Lung microvascular endothelial cell (primary cell): ENCODE measurements at places on chromosomes 1 and 21. TPM values are rescaled to one million over a fixed set of nuclear protein-coding genes. Genes with fewer than 3 reads are reported as not detected.

The SPRR1A gene
- total RNA-seq: not detected in 2 replicates

The LEMD1 gene
- total RNA-seq: not detected in 2 replicates

DNA sequence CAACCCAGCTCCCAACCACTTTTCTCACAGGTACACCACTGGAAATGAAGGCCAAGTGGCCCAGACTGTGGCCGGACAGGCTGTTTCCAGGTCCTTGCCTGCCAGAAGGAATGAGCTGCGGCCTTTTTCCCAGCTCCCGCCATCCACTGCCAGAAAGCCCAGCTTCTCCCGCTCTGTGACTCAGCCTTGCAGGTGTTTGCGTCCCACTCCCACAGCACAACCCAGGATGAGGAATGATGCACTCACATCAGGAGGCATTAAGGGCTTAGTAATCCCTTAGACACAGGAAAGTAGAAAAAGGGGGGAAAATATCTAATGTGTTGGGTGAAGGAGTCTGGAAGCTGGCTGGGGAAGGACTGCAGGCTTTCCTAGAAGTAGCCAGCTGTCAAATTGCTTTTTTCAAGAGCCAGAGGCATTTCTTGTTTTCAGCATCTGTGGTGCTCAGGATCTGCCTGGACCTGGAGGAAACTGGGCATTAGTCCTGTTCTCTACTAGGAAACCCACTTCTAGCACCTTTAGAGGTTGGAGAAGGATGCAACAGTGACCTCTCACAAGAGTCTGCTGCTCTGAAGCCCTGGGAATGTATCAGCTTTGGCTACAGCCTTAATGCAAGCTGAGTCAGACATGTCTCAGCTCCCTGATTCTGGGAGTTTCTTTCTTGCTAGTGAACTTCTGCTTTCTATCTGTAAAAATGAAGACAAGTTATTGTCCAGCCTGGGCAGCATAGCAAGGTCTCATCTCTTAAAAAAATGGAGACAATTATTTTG, 13.2 kb upstream of the MAP1LC3C start:
- DNase-seq: no peak

- DNase-seq: peak; percentile 83
Observed at GRCh38 chr1:154423304-154423987, 18.3 kb downstream of the IL6R start.

DNA sequence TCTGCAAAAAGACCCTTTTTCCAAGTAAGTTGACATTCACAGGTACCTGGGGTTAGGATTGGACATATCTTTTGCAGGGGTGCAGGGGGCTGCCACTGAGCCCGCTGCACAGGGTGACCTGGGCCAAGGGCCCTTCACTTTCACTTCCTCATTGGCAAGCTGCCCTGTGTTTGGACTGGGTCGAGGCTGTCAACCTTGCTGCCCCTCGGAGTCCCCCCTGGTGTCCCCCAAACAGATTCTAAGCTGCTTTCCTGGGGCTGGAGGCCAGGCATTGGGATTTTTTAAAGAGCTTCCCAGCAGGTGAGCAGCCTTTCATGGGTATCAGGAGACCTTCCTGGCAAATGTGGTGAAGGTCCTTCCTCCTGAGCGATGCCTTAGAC, 7.9 kb upstream of the UMODL1 start:
- no peak for DNase-seq

The THEM5 gene
- 0.22 TPM in 1 of 2 replicates, not detected in the other for total RNA-seq

DNA sequence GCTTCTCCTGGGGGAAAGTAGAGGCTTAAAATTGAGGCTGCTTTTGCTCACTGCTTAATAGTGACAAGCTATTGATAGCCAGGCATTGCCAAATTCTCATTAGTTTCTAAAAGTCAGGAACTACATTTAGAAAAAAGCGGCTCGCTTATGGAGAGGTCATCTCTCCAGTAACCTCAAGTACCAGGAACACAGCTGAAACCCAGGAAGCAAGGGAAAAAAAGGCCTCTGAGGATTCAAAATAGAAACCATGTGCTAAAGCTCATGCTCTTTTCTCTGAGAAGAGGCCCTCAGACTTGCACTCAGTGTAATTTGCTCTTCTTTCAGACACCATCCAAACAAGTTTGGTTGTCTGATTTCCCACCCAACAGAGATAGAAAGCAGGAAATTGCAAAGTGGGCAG, 261.4 kb upstream of the USP25 start:
- DNase-seq: no peak
